ENCODE measurements at places on chromosomes 1 and 21.

DNA sequence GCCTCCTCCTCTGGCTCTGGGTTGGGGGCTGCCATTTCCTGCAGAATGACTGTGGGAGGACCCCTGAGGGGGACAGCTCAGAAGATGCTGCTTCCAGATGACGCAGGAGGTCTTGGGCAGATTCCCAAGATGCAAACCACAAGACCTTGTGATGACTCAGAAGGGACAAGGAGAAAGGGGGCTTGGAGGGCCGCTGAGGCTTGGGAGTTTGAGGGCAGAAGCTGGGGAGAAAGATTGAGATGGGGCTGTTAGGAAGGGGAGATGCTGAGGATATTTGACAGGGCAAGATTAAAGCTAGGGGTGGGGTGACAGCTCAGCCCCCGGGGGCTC is 7.5 kb downstream of the PTPRU start:
- no peak for DNase-seq

DNA sequence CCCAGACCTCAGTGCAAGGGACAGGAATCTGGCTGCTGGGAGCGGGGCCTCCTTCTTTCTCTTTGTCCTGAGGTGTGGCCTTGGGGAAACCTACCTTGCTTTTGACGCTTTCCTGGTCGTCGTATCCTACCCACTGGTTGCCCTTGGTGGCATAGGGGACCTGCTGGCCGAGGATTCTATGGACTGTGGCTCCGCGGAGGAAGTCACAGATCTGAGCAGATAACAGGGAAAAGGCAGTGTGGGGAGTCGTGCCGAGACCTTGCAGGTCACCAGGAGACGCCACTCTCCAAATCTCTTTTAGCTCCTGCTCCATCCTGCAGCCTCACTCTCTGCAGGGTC is 4.0 kb upstream of the MYBPH start:
- DNase-seq = no peak

DNA sequence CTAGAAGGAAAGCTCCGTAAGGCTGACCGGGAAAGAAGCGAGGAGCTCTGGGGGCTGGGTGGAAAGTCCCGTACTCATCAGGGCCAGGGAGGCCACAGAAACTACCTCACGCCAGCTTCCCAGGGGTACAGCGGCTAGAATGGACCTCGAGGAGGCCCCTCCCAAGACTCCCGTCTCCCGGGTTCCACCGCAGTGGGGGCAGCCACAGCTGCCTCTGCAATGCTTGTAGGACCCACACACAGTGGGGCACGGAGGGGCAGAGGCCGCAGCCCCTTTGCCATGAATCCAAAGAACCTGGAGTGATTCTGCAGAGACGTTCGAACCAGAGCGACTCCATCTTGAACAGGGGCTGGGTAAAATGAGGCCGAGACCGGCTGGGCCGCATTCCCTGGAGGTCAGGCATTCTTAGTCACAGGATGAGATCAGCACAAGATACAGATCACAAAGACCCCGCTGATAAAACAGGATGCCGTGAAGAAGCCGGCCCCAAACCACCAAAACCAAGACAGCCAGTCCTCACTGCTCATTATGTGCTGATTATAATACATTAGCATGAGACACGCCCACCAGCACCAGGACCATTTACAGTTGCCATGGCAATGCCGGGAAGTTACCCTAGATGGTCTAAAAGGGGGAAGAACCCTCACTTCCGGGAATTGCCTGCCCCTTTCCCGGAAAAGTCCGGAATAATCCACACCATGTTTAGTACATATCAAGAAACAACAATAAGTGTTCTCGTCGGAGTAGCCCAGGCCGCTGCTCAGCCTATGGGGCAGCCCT is 1.6 kb upstream of the ANKRD65 start:
- no peak for DNase-seq

DNA sequence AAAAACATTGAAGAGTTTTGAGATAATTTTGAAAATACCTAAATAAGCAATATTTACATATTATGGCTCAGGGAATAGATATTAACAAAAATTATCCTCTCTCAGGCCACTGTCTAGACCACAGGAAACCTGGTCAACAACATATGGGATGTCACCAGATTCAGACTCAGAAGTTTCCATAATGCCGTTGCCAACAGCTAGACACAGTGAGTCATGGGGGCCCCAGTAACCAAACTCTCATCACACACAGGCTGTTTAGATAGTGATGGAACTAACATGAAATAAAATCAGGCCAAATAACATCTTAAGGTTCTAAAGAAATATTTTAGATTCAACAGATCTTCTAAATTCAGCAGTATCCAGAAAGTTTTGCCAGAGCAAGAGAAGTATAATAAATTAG is 681.7 kb upstream of the ADAMTS5 start:
- DNase-seq = no peak

GRCh38 chr1:113283914-113284313 is 106.4 kb upstream of the MAGI3 start:
- DNase-seq = no peak

GRCh38 chr1:234851450-234852438 is 241.8 kb upstream of the IRF2BP2 start:
- no peak for DNase-seq

DNA sequence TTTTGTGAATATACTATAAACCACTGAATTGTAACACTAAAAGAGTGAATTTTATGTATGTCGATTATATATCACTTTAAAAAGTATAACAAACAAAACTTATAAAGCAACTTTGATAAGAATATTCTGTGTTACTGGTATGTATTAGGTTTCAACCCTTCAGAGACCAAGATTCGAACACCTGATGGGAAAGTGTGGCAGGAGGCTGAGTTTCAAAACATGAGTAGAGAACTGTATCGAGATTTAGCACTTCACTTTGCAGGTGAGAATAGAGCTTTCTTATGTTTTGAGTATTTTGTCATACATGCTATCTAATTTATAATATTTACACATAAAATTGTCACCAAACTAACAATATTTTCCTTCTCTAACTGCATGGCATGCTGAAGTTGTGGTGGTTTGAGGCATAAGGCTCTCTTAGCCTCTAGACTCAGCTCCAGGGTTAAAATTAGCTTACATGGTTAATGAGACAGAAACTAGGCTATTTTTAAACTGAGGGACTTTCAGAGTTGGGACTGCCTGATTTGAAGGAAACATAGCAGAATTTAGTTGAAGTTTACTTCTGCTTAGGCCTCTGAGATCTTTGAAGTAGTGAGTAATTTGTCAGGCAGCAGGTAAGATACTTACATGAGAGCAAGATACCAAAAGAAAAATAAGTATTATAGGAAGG is 48.6 kb downstream of the CEP350 start:
- no peak for DNase-seq

DNA sequence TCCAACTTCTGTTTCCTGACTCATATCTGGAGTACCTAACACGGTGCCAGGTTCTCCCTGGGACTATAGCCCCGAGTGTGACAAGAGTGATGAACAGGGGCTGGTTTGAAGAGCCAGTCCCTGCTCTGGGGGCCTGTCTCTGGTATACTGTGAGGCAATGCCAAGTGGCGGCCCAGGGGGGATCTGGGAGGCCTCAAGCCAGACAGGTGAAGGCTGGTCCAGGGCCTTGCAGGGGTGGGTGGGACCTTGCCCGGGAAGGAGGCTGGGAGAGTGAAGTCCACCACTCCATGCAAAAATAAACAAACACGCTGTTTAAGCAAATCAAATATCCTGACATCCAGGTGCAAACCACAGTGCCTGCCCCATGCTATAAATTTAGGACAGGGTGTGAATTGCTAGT is 6.8 kb upstream of the PLXNA2 start:
- DNase-seq = no peak

- DNase-seq = no peak
Measured at GRCh38 chr1:63731117-63732043, 42.4 kb upstream of the ROR1 start.

GRCh38 chr1:1777950-1778662 is at the start of gene NADK:
NADK (minus strand) TSS chr1:1778470; CDS start chr1:1765406, 13,064 bp downstream.
- no peak for DNase-seq

Measured in LNCaP clone FGC (cell line).